ENCODE measurements at places on chromosomes 7 and 10.
A peak's percentile ranks its signal among the peaks of the same experiment; 100 is the strongest.

- DNase-seq, result no peak
Observed at GRCh38 chr10:80769700-80770160, 232.0 kb downstream of the SH2D4B start.

DNA sequence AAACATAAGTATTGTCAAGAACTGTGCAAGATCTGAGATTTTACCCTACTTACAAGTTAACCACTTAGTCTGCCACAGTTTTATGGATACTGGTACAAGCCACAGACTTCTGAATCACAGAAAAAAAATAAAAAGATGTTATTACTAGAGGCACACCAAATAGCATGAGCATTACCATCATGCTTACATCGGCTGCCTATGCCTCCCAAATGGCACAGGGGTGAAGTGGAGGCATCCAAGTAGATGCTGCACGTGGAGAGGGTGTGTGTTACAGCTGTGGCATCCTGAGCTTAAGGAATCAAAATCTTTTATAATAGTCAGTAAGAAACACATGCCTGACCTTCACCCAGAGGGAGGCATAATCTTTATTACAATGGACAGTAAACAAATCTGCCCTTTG, 207.8 kb downstream of the TFEC start:
- no peak for DNase-seq

GRCh38 chr10:11298116-11298515, 280.4 kb downstream of the CELF2 start:
- peak; percentile 70 for DNase-seq

DNA sequence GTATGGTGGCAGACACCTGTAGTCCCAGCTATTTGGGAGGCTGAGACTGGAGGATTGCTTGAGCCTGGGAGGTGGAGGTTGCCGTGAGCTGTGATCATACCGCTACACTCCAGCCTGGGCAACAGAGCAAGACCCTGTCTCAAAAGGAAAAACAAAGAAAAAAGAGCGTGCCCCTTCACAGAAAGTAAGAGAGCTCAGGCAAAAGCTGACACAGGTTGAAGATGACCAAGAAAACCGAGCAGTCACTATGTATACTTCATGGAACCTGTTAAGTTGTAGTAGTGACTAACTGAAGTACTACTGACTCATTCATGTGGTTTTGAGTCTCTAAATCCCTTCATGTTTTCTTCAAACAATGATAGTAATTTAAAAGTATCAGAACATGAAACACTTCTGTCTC, 1.2 kb upstream of the PRRT4 start:
- DNase-seq, result no peak

DNA sequence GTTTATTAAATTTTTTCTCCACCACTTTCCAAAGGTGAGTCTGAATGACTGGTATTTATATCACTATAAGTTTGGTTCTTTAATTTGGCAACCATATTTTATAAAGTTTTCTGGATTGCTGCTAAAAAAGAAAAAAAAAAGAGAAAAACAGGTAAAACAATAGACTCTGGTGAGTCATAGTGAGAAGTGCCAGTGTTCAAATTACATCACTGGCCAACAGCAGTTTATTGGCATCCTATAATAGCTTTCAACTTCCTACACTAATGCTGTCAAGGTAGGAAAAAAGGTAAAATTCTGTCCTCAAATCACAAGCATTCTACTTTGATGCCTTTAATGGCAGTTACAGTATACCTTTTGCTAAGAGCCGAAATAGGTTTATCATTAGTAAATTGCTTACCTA, 808.8 kb downstream of the GRM8 start:
- no peak for DNase-seq

DNA sequence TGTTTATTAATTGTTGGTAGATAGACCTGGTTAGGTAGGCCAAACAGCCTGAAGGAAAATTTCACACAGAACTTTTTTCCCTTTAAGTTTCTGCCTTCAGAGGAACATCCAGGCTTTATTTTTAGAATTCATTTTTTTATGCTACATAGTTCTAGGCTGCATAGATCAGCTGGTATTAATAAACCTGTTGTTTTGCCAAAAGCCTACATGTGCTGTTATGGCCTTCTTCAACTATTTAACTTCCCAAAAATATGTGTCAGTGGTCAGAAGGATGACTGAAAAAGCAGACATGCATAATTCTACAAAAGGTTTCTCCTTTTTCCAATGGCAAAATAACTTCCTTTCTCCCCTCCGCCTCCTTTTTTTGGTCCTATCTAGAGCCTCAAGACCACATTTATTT, 303.0 kb upstream of the DKK1 start:
- DNase-seq, result no peak

DNA sequence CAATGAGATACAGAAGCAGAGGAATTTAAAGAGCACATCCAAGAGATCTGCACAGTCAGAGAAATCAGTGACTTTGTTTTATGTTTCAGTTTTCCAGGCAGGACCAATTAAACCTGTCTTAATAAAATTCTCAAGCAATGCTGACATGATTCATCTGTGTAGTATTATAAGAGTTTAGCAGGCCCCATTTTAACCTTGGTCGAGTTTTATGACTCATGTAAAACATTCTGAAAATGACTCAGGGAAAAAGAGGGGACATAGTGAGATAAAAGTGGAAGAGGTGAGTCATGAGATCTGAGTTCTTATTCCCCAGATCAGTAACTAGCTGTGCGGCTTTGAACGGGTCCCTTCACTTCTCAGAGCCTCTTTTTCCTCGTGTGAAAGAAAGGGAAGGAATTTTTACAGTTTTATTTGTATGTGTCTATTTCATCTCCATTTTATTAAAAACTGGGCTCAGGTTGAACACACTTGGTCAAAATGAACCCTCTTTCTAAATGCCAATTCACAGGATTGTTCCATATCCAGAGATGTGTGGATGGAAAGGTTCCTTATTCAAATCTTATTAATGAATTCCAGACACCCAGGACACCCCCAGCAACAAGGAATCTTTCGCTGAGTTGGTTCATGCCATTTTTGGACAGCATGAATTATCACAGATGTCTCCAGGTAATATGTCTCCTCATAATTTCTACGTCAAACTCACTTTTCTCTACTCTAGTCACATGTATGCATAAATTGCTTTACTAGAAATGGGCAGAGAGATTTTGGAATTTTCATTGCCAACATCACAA, 143.2 kb downstream of the JAZF1 start:
- peak; percentile 99 for DNase-seq

DNA sequence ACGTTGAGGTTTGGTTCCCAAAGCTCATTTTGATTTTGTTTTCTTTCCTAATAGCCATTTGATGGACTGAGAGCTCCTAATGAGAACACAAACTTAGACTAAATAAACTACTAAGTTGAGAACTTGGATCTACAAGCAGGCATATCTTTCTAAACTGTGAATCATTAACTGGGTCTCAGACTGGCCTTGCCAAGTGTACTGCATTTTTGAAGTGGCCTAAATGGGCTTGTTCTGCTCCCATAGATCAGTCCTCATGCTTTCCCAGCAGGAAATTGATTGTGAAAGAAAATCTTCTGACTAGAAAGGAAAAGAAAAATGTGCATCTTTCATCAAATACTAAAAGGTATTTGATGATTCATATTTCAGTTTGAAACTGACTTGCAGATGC, 46.7 kb upstream of the RBM33 start:
- DNase-seq, result no peak

DNA sequence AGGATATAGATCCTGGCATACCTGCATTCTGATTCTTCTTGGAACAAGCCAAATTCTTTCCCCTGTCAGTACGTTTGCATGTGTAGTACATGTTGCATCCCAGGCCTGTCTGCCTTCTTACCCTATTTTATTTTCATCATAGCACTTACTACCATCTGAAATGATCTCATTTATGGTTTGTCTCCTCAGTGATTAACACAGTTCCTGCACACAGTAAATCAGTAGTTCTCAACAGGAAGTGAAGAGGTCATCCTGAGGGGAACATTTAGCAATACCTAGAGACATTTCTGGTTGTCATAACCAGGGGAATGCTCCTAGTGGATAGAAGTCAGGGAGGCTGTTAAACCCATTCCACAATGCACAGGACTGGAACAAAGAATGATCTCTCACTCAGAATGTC, 38.2 kb upstream of the SLC26A4 start:
- DNase-seq, result peak; percentile 75

DNA sequence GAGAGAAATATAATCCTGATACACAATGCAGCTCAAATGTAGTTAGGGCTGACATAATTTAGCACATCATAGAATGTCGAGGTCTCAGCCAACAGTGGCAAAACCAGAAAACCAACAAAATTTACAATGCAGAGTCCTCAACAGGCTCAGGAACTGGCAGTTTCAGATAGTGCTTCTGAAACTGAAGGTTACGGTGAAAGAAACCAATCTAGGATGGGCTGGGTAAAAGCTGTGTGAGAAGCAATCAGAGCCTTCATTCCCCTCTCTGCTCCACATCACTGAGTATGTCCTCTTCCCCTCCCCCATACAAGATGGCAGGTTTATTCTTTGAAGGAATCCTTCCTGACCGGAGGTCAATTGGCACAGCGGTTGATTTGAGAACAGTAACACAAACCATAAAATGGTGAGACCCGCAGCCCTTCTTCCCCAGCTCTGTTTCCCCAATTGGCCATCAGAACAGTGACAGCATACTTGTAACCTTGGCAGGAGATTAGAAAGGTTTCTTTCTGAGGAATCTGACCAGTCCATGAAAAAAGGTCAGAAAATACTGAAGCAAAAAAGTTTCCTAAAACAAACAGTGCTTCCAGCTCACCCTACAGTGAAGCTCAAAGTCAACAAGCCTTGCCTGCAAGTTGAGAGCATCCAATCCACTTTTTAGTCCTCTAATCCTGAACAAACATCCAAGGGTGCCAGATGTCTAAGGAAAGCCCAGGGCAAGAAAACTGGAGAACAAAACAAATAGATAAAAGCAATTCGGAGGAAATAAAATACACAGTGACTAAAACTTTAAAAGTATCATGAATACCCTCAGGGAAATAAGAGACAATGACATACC, 53.9 kb upstream of the IL6 start:
- no peak for DNase-seq

DNA sequence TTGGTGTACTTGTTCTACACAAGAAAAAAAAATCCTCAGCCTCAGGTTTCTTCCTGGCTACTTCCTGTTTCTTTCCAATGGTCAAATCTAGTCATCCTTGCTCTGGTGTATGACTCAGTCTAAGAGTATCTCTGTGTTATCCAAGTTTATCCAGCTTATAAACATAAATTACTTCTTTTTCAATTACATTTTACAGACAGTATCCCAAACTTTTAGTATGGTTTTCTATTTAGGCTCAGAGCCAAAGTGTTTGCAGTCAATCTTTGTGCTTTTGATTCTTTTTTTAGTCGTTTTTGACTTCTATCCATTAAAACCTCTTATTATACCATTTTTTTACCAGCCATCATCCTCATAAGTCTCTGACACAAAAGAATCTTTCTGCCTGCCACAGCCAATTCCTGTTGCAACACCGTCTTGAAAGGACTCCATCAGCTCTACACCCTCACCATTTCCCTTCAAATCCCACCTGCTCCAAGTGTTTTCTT, 294.6 kb downstream of the PTEN start:
- DNase-seq, result peak; percentile 87

DNA sequence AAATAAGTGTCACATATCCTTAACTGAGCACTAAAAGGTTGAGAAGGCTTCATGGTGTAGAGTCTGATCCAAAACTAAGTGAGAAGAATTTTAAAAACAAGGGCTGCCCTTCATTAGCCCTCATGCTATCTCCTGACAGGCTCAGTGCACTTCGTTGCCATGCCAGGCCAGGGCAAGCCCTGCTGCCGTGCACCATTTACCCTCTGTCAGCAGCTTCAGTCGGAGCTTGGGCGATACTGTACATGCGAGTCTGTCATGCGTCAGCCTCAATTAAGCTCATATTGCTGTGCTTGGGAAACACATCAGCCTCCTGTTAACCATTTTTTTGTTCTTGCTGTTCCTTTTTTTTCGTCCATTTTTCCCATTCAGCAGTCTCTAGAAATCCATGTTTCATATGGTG, 166.6 kb downstream of the VTI1A start:
- no peak for DNase-seq
